ENCODE measurements at places on chromosomes 4 and X.

GRCh38 chr4:84954982-84955567 lies 11.4 kb downstream of the WDFY3 start:
- no peak for DNase-seq

DNA sequence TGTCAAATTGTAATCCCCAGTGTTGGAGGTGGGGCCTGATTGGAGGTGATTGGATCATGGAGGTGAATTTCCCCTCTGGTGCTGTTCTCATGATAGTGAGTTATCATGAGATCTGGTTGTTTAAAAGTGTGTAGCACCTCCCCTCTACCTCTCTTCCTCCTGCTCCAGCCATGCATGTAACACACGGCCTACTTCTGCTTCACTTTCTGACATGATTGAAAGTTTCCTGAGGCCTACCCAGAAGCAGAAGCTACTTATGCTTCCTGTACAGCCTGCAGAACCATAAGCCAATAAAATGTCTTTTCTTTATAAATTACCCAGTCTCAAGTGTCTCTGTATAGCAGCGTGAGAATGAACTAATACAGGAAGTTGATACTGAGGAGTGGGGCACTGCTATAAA lies 61.7 kb upstream of the DDX60 start:
- DNase-seq, result no peak

- DNase-seq, result no peak
These were observed 69.7 kb downstream of the ANKRD50 start for GRCh38 chr4:124642846-124643245.

DNA sequence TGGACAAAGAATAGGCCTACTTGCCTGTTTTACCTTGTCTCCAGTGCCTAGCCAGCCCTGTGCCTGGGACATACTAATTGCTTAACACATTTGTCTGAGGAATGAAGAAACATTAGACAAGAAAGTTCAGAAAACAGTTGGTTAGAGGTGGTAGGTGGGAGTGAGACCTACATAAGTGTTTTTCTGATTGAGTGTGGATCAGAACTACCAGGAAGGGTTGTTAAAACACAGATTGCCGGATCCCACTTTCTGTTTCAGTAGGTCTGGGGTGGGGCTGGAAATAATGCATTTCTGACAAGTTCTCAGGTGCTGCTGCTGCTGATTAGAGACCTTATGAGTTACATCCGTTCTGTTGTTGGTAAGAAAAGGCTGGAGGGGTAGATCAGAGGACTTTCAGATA lies 5.7 kb upstream of the JADE1 start:
- DNase-seq, result no peak

GRCh38 chr4:15198070-15198727 lies 195.9 kb downstream of the CPEB2 start:
- no peak for DNase-seq
